ENCODE measurements at places on chromosomes 3 and 15.

DNA sequence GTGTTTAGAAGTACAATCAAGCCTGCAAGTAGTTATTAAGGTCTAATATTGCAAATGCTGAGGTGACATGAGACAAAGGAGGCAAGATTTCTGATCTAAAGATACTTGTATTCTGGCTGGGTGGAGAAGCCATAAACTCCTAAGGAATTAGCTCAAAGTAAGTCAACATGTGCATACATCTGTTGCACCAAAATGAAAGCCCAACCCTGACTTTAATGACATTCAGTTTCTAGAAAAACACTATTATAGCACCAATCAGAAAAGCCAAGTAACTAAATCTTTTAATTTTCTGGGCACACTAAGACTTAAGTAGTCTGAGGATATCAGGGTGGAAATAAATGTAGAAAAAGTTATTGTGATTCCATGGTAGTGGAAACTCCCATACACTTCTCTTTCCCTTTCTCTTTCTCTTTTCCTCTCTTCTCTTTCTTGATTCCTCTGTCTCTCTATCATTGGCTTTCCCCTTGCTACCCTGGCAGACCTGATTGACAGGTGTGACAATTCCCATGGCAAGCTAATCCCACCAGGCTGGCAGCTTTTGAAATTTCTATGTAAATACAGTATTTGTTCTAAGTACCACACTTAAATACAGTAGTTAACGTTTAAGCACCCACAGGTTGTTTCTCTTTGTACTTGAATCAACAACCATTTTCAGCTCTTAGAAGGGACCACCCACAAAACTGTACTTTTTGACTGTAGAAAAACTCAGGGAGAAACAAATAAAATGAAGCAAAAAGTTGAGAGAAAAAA, 528.4 kb upstream of the SEMA6D start:
- no peak for DNase-seq

DNA sequence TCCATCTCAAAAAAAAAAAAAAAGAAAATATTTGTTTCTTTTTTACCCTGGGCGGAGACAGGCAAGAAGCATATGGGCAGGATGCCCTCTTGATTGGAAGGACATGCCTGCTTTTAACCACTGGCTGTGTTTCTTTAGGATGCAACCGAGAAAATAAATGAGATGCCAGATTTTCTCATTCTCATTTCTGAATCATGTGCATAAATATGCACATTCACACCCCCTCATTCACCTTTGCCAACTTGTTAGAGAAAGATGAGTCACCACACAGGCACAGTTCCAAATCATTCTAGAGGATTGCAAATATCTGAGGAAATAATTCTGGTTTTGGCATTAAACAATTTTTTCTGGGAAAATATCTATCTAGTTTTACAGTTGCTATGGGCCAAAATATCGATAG, 3.3 kb downstream of the LIPH start:
- no peak for DNase-seq

- DNase-seq = no peak
Measured at GRCh38 chr3:50356553-50356952, 2.8 kb downstream of the TMEM115 start.

GRCh38 chr3:183464480-183464879, 36.1 kb upstream of the MCF2L2 start:
- DNase-seq = no peak

DNA sequence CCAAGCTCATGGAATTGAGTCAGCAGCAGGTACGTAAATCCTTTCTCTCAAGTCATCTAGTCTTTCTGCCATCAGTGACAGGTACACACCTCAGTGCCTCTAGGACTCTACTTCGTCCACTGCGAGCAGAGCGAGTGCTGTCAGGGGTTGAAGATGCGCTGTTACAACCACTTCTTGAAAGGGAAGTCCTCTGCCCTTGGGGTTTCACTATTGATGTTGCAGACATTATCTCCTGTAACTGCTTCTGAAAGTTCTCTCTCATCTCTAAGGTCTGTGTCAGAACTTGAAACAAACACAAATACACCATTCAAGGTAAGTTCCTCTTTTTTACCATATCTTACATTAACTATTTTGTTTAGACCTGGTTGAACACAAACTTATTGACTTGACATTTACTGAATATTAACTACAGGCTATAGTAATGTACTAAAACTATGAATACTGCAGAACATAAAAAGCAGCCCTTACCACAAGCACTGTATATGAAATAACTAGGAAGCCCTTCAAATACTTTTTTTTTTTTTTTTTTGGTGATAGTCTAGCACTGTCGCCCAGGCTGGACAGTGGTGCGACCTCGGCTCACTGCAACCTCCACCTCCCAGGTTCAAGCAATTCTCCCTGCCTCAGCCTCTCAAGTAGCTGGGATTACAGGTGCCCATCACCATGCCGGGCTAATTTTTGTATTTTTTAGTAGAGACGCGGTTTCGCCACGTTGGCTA, 41.5 kb downstream of the TOPBP1 start:
- DNase-seq = no peak
